ENCODE measurements at places on chromosomes 4 and X.
A peak's percentile ranks its signal among the peaks of the same experiment; 100 is the strongest.

DNA sequence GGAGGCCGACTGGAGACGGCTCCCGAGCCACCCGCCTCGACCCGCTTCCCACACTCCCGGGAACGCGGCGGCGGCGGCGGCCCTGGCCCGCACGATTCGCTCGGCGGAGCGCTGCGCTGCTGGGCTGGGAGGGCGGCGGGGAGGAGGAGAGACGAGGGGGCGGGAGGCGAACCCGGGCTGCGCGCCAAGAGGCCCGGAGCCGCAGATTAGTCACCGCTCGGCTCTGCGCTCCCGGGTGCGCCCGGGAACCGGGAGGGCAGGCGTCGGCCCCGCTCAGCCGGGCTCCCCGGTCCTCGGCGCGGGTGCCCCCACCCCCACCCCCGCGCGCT, 11.2 kb upstream of the BCOR start:
- DNase-seq, result no peak

DNA sequence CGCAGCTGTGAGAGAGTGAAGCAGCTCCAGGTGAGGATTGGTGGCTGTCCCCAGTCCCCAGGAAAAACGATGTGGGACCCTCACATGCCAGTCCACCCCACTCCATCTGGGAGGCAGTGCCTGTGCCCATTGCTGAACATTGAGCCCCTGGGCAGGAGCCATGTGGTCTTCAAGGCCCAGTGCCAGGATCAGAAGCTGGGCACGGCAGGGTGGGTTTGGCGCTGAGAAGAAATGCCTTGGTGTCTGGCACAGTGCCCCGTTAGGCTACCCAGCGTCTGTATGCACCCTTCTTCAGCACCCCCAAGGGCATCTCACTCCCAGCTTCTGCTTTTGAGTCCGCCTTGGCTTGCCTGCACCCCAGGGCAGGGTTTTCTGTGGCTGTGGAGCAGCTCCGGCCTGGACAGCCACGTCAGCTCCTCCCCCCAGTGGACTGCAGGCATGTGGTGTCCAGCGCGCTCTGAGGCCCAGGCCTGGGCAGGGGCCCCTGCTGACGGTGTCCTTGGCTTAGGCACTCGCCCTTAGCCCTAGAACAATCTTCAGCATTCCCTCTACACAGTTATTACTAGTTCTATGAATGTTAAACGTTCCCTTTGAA, 28.6 kb downstream of the RGS12 start:
- DNase-seq, result no peak

DNA sequence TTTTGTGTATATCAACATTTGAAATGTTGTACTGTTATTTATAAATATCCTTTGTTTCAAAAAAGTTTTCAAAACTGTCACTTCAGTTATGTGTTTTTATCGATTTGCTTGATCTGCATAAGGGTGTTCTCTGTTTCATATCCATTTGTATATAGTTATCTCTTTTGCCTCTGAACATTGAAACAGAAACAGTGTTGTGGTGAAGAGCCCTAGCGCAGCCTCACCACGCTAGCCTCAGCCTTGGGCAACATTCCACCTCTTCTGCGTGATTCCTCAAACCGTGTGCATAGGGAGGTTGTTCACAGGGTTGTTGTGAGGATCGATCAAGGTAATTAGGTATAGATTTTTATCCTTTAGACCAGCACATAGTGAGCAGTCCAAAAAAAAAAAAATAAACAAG, 287.0 kb upstream of the GALNT7 start:
- no peak for DNase-seq

DNA sequence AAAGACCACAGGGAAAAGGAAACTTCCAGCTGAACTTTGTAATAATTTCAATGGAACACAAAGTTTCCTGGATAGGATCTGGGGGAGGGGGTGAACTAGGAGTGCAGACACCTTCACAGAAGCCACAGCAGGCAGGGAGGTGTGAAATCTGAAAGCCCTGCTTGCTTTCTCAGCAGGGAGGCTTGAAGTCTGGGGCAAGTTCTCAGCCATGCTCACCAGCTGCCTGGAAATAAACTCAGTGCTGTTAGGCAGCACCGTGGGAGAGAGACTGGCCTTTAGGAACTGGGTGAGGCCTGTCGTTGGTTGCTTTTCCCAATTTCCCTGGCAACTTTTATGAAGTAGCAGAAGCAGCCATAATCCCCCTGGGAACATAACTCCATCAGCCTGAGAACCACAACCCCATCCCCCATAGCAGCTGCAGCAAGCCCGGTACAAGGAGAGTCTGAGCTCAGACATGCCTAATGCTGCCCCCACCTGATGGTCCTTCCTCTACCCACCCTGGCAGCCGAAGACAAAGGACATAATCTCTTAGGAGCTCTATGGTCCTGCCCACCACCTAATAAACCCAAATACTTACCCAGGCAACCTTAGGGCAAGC, 39.2 kb upstream of the NMU start:
- DNase-seq, result no peak

GRCh38 chr4:17797808-17798207, 12.7 kb downstream of the DCAF16 start:
- no peak for DNase-seq

GRCh38 chr4:337932-338758, 531 bp downstream of the ZNF141 start:
- peak; percentile 22 for DNase-seq

GRCh38 chr4:90093526-90093925, 33.7 kb upstream of the CCSER1 start:
- no peak for DNase-seq

DNA sequence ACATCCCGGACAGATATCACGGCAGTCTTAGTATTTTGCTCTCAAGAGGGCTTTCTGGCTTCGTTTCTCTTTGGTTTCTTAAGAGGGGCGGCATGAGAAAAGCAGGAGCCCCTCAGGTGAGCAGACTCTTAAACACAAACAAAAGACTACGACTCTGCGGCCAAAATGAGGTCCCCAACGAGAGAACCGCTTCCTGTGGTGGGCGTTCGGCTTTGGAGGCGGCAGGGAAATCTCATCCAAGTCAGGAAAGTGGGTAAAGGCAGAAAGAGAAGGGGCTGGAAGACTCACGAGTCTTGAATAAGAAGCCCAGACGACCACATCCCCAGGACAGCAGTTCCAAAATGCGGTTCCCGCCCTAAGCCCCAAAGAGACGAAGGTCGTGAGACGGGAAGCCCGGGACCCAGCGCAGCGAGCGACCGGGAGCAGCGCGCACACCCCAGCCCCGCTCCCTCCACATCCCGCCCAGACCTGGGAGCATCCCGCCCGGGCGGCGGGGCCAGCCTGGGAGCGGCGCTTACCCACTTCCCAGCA, 409 bp downstream of the UGDH start:
- peak; percentile 7 for DNase-seq
